ENCODE measurements at places on chromosomes 5 and 9.

DNA sequence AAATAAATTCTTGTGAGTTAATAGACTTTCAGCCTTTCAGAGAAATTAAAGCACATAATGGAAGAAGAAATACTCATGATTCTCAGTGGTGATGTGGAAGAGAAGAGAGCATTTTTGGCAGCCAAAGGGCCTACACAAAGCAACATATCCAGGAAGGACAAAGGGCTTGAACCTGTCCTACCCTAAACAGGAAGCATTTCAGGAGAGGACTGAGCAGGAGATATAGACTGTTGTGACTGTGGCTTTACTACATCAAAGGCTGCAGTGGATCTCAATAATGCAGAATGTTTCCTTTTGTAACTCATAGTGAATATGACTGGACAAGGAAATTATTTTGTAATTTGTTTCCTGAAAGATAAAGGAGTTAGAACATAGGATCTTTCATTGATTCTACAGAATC, 1.3 kb upstream of the PARP8 start:
- H3K4me3 ChIP-seq = no peak overlapping the region
- peak overlapping the region; percentile 72 for H3K27ac ChIP-seq
- H3K27me3 ChIP-seq = no peaks in the 10 kb centered on the region
- DNase-seq = no peak
- H3K4me1 ChIP-seq = peaks cover 2% of the 10 kb centered on the region
- H3K36me3 ChIP-seq = no peaks in the 10 kb centered on the region

DNA sequence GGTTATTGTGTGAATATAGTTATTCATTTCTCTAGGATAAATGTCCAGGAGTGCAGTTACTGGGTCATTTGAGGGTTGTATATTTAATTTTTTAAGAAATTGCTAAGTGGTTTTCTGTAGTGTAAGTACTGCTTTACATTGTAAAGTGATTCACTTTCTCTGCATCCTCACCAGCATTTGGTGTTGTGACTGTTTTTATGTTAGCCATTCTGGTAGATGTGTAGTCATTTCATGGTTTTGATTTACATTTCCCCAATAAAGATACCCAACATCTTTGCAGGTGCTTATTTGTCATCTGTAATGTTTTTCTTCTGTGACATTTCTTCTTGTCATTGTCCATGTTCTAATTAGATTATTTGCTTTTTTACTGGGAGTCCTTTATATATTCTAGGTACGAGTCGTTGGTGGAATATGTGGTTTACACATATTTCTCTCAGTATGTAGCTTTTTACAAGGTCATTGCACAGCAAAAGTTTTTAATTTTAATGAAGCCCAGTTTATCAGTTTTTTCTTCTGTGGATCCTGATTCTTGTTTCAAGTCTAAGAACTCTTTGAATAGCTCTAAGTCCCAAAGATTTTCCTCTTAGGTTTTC, 34.0 kb downstream of the SCGB3A1 start:
- no peak overlapping the region for H3K4me3 ChIP-seq
- H3K4me1 ChIP-seq = no peaks in the 10 kb centered on the region
- peaks cover 6% of the 10 kb centered on the region for H3K36me3 ChIP-seq
- H3K27me3 ChIP-seq = no peaks in the 10 kb centered on the region

- no peak for DNase-seq
- no peak overlapping the region for H3K4me3 ChIP-seq
- H3K27ac ChIP-seq = no peak overlapping the region
- H3K36me3 ChIP-seq = no peaks in the 10 kb centered on the region
- peaks cover 7% of the 10 kb centered on the region for H3K4me1 ChIP-seq
These were observed 5.0 kb downstream of the MTMR12 start for GRCh38 chr5:32307769-32308194.

- DNase-seq = no peak
- H3K27me3 ChIP-seq = no peaks in the 10 kb centered on the region
- H3K4me3 ChIP-seq = no peak overlapping the region
- peak overlapping the region; percentile 81 for H3K27ac ChIP-seq
- H3K4me1 ChIP-seq = no peaks in the 10 kb centered on the region
- H3K36me3 ChIP-seq = no peaks in the 10 kb centered on the region
These were observed 1161.7 kb upstream of the DMAC1 start for GRCh38 chr9:8961186-8961851.

DNA sequence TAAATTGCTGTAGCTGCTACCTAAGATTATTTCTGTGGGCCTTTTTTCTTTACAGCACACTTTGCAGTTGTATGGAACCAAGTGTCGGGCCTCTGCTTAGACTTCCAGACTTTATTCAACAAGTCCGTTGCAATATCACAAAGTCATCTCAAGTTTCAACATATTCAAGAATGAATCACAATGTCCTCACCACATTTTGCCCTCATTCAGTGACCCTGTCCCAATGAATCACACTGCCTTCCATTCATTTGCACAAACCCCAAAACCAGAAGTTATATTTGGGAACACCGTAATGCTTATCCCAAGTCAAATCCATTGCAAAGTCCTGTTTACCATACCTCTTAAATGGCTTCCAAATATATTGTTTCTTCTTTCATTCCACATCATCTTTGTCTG, 439.6 kb downstream of the CSNK1G3 start:
- no peaks in the 10 kb centered on the region for H3K36me3 ChIP-seq
- no peak overlapping the region for H3K27ac ChIP-seq
- H3K4me3 ChIP-seq = no peak overlapping the region
- no peaks in the 10 kb centered on the region for H3K4me1 ChIP-seq
- DNase-seq = no peak

DNA sequence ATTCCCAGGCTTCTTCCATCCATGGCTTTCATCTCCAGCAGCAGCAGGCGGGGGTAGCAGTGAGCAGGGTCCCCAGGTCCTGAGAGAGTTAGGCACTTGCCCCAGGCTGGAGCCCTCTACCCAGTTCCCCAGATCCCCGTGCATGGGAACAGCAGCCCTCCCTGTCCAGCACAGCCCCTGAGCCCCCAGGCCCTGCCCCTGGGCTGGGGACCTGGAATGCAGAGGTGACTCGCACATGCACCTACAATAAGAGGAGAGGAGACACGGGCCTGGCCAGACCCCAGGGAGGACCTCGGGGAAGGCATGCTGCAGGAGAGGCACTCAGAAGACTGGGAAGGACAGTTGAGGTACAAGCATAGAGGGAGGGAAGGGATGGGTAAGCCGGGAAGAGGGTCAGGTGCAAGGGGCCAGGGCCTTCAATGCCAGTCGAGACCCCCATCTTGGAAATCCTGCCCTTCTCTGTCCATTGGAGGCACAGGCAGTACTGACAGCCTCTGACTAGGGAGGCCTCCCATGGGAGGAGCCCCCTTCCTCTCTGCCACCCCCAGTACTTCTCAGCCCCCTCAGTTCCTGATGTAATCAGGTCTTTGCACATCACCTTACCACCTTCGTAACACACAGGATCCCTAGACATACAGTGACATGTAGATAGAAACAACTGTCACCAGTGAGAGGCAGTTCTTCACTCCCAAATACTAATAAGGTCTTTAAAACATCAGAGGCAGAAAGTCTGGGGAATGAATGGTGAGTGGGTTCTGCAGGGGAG, 135.3 kb upstream of the LMX1B start:
- no peak overlapping the region for H3K27ac ChIP-seq
- no peaks in the 10 kb centered on the region for H3K4me1 ChIP-seq
- H3K36me3 ChIP-seq = no peaks in the 10 kb centered on the region
- no peak for DNase-seq
- H3K4me3 ChIP-seq = no peak overlapping the region

Measured in lung (tissue), 17 donors.